ENCODE measurements at places on chromosomes 5 and 9.

- DNase-seq = no peak
Observed at GRCh38 chr9:94772639-94773303, 46.3 kb downstream of the AOPEP start.

- DNase-seq = no peak
Observed at GRCh38 chr5:9156282-9156681, 389.6 kb downstream of the SEMA5A start.

DNA sequence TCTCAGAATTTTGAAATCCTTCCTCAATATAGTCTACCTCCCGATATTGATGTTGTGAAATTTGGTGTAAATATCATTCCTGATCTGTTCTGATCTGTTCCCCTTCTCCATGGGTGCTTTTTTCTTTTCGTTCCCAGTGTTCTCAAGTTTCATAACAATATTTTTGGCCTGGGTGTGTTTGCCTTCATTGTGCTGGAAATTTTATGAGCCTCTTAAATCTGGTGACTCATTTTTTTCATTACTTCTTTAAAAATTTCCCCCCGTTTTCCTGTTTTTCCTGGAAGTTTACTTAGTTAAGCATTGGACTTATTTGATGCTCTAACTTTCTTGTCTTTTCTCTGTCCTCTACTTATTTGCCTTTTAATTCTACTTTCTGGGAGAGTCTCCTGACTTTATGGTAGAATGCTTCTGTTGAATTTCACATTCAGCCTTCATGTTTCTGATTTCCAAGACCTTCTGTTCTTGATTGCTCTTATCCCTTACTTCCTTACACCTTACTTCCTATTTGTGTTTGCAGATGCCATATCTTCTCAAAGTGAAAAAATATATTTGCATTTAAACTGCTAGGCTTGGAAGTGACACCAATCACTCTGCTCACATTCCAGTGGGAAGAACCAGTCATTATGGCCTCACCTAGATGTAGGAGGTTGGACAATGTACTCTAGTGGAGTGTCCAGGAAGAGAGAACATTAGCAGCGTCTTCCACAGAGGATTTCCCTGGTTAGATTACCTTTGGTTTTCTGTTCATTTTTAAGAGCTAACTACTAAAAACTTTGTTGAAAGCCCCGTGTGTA, 441.9 kb downstream of the ARHGEF28 start:
- no peak for DNase-seq

DNA sequence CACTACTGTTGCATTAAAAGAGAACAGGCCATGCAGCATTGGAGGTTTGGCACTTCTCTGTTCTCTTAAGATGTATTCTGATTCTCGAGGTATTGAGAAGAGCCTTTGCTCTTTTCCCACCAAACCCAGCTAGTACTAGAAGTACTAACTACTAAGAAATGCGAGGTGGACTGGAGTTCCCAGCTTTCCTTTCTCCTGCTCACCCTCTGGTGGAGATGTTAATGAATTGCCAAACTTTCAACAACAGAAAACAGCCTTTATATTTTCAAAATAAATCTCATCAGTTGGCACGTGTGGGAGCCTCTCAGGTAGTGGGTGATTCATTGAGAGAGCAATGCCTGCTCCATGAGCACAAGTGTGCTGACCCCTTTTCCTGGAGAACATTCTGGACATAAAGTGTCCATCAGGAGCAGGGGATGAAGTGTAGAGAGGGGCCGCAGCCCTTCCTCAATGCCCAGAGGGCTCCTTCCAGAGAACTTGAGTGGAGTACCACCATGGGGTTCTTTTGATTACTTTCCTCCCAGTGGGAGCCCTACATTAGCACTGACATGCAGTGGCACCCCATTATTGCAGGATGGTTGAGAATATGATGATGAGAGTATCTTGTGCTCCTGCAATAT, 45.7 kb downstream of the TMEM174 start:
- DNase-seq = no peak

DNA sequence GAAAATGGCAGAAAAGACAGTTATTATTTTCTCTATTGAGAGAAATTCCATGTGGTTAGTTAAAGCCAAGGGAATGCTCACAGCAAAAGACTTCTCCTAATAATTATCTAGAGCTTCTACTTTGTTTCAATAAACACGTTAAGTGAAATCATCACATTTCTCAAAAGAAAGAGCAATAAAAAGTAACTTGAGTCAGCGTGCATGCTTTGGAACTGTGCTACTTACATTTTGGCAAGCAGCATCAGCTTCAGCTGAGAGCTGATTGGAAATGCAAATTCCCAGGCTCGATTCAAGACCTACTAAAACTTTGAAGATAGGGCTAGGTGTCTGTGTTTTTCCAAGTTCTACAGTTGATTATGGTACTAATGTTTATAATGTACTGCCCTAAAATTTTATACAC, 132.1 kb downstream of the CDH18 start:
- DNase-seq = no peak

DNA sequence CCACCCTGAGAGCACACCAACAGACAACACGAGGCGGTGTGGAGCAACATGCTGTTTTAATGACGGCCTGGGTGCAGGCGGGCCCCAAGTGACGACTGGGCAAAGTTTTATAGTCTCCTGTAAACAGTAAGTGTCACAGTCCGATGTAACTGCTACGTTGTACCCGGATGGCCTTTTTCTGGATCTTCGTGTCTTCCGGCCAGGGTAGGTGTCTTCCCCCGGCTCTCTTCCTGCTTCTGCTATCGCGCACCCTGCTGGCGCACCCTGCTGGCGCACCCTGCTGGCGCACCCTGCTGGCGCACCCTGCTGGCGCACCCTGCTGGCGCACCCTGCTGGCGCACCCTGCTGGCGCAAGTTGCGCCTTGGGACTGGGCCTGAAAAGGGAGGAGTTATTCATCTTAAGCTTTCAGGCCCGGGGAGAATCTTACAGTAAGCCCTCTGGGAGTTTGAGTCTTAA, 143.0 kb upstream of the TARS1 start:
- DNase-seq = no peak

GRCh38 chr5:136080113-136080482, 51.3 kb downstream of the TGFBI start:
- DNase-seq = no peak

- no peak for DNase-seq
Observed at GRCh38 chr5:151151793-151152192, 5.8 kb downstream of the ANXA6 start.

DNA sequence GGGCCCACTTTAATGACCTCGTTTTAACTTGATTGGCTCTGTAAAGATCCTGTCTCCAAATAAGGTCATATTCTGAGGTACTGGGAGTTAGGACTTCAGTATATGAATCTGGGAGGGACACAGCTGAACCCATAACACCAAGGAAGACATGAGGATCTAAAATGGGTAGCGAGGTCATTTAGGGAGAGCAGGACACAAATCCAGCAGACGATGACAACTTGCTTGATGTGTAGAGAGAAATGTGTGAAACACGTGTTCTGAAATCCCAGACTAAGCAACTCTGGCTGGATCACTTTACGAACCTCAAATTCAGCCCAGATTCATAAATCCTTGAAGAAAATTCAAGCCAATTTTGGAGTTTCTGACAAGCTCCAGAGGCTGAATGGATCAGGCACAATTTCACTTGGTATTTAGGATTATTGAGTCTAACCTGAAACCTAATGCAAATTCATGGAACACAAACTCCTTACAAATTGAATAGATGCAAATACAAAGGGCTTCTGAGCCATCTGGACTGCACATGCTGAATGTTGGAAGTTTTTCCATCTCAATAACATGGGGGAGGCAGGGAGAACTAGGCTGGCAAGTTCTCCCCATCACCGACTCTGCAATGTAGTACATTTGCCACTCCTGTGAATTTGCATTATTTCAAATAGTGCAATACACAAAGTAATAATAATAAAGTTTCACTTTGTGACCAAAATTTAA, 74.0 kb upstream of the SLC30A5 start:
- DNase-seq = no peak

DNA sequence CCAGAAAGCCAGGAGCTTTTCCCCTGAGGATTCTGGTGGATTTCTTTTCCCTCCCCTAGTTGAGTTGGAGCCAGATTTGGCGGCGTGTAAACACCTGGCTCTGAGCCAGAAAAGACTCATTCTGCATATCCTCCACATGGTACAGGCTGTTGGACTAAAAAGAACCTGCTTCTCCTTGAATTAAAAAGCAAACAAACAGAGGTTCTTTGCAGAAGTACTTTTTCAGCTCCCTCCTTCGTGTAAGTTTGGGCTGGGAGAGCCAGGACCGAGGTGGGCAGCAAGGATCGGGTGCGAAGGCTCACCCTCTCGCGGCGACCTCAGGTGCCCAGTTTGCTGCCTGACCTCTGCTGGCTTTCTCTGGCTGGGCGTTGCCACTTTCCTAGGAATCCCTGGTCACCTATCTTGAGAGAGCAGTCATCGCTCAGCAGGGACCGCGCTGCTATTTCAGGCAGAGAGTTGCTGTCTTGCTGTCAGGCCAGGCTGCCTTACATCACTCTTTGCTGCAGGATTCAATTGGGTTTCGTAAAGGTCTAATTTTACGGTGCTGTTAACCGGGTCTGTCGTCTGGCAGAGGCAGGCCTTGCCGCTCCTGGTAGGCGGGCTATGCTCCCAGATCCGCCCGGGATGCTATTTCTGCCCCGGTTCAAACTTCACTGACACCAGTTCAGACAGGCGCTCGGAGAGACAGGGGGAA, 3.2 kb downstream of the PAPPA start:
- DNase-seq = no peak

DNA sequence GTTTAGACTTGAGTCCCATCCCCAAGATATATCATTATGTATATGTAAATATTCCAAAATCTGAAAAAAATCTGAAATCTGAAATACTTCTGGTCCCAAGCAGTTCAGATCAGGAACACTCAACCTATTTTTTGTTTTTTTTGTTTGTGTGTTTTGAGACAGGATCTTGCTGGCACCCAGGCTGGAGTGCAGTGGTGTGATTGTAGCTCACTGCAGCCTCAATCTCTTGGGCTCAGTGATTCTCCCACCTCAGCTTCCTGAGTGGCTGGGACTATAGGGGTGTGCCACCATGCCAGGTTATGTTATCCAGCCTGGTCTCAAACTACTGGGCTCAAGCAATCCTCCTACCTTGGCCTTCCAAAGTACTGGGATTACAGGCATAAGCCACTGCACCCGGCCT, 50.7 kb upstream of the TRAF1 start:
- DNase-seq = no peak

DNA sequence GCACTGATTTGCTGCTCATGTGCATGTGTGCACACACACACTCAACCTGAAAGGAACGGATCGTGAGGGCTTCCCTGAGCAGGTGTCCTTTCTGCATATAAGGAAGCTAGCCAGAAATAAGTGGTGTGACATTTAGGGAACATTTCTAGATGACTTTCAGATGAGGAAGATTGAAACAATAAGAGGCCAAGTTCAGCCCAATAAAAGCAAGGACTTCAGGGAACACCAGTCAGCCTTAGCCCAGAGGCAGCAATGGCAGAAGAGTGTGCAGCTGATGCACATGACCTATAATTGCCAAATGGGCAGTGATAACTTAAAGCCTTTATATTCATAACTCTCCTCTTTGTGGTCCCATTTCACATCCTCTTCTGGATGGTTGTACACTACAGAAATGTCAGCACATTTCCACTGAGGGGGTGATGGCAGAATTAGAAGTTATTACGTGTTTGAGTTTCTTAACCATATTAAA, 255.5 kb downstream of the TRIM32 start:
- DNase-seq = no peak

DNA sequence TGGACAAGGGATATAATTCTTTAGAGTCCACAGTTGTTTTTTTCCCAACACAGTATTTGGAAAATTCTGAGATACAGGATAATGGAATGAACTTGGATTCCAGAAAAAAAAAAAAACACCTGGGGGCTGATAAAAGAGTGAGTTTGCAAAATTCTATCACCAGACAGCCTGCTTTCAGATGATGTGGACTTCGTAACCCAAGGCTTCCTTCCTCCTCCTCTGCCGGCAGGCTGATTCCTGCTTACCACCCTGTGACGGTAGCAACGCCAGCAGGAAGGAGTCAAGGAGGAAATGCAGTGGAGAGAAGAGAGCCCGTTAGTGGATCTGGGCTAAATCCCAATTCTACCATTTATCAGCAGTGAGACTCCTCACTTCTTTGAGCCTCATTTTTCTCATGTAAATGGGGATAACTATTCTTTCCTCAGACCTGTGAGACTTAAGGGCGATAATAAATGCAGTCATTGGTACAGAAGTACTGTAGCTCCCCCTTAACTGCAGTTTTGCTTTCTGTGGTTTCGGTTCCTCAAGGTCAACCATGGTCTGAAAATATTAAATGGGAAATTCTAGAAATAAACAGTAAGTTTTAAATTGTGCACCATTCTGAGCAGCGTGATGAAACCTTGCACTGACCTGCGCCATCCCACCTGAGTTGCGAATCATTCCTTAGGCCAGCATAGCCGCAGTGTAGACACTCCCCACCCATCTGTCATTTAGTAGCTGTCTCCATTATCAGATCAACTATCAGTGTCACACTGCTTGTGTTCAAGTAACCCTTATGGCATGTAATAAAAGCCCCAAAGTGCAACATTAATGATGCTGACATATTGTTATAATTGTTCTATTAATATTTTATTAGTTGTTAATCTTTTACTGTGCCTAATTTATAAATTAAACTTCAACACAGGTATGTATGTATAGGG, 71.4 kb downstream of the DCP2 start:
- DNase-seq = no peak
